SK-MEL-5 (cell line): ENCODE measurements at places on chromosomes 13 and 19. TPM values are rescaled to one million over a fixed set of nuclear protein-coding genes. Genes with fewer than 3 reads are reported as not detected.

Gene OR10H5
- total RNA-seq = not detected in 2 replicates

Gene PNMA8B
- total RNA-seq = not detected in 2 replicates

Gene URAD
- not detected in 2 replicates for total RNA-seq

Gene TRIP10
- 11.5 and 11.6 TPM in 2 replicates for total RNA-seq

Gene LRRC4B
- total RNA-seq = 6.3 and 6.9 TPM in 2 replicates

Gene MYPOP
- 2.2 and 2.4 TPM in 2 replicates for total RNA-seq

Gene EMP3
- total RNA-seq = 184 and 193 TPM in 2 replicates

Gene REEP6
- 3.2 and 4.5 TPM in 2 replicates for total RNA-seq

Gene ZNF728
- 0.42 and 0.53 TPM in 2 replicates for total RNA-seq

Gene CYP4F8
- total RNA-seq = not detected in 2 replicates

Gene SLC27A1
- 12.2 and 16.6 TPM in 2 replicates for total RNA-seq

Gene GAPDHS
- total RNA-seq = 3.2 and 3.6 TPM in 2 replicates

Gene SHISA2
- total RNA-seq = 51.0 and 51.3 TPM in 2 replicates

Gene MCF2L
- total RNA-seq = 8.9 and 10.8 TPM in 2 replicates

Gene IRGC
- not detected in 2 replicates for total RNA-seq

Gene ZNF845
- total RNA-seq = 10.2 and 12.7 TPM in 2 replicates

Gene PCSK4
- 1.9 TPM in 2 replicates for total RNA-seq

Gene CYTH2
- total RNA-seq = 39.5 and 41.0 TPM in 2 replicates

Gene F7
- total RNA-seq = not detected in 2 replicates

Gene ZNF99
- not detected in 2 replicates for total RNA-seq

Gene CGB5
- total RNA-seq = not detected in 2 replicates

Gene ARID3A
- 4.1 and 6.6 TPM in 2 replicates for total RNA-seq

Gene ZNF177
- total RNA-seq = 1.2 and 2.5 TPM in 2 replicates

Gene LRRC63
- total RNA-seq = 0.82 and 1.1 TPM in 2 replicates

Gene NKPD1
- 0.03 TPM in 1 of 2 replicates, not detected in the other for total RNA-seq

Gene IGFL3
- not detected in 2 replicates for total RNA-seq

Gene CCDC70
- not detected in 2 replicates for total RNA-seq

Gene C5AR2
- total RNA-seq = not detected in 2 replicates

Gene SLC1A6
- not detected in 2 replicates for total RNA-seq

Gene DHDH
- 0.24 and 0.45 TPM in 2 replicates for total RNA-seq

Gene MCEMP1
- total RNA-seq = not detected in 2 replicates

Gene SPRYD7
- 9.1 and 9.4 TPM in 2 replicates for total RNA-seq

Gene VSIG10L
- total RNA-seq = 0.75 and 0.77 TPM in 2 replicates

Gene CEACAM3
- total RNA-seq = not detected in 2 replicates

Gene PRODH2
- total RNA-seq = not detected in 2 replicates

Gene ZSWIM9
- 1.3 and 1.8 TPM in 2 replicates for total RNA-seq

Gene SEMA6B
- total RNA-seq = 6.3 and 6.9 TPM in 2 replicates

Gene PRDX2
- total RNA-seq = not detected in 2 replicates
